ENCODE measurements at places on chromosomes 4 and X.
A peak's percentile ranks its signal among the peaks of the same experiment; 100 is the strongest.

- no peak for DNase-seq
Measured at GRCh38 chr4:55807556-55807955, 12.0 kb upstream of the EXOC1L start.

DNA sequence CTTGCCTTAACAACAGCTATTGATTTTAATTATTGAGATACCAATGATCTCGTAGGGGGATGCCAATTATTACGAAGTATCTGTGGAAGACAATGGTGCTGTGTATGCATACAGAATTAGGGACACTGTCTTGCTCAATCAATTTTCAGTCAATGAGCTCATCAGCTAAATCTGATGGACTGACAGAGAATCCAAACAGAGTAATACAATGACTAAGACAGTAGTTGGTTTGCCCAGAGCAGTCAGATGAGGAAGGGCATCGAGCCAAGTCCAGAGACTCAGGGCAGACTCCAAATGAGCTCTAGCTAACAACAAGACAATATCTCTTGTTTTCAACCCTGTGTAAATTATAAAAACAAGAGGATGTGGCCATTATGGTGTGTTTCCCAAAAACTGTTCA, 14.7 kb upstream of the GSX2 start:
- DNase-seq, result no peak

DNA sequence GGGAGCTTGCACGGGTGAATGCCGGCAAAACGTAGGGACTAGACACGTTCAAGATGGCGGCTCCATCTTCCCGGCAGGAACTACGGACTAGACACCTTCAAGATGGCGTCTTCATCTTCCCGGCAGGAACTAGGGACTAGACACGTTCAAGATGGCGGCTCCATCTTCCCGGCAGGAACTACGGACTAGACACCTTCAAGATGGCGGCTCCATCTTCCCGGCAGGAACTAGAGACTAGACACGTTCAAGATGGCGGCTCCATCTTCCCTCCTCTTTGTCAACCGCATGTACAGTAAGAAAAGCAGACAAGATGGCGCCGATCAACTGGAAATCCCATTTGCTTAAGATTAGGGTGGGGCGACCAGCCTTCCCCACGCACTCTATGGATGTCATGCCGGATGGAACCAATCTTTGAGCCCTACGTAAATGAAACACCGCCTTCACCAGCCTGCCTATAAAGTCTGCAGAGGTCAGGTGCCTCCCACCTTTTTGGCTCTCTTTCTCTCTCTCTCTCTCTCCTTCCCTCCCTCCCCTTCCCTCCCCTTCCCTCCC, 222.4 kb downstream of the CRLF2 start:
- DNase-seq, result peak; percentile 22

GRCh38 chrX:46912603-46913491, 626 bp downstream of the JADE3 start:
- no peak for DNase-seq

DNA sequence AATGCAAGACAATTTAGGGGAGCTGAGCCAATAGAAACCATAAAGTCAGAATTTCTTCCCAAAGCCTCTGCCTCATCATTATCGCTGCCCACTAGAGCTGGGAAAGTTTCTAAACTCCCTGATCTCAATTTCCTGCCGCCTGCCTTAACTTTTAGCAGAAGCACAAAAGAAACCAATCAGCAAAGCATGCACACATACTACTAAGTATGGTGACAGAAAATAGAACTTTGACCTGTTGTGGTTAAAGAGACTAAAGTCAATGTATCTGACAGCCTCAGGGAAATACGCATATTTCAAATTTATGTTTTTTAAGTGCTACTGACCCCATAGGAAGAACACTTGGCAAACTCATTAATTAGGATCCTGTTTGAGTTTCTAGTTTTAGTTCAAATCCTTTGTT, 10.1 kb downstream of the STK26 start:
- DNase-seq, result no peak

DNA sequence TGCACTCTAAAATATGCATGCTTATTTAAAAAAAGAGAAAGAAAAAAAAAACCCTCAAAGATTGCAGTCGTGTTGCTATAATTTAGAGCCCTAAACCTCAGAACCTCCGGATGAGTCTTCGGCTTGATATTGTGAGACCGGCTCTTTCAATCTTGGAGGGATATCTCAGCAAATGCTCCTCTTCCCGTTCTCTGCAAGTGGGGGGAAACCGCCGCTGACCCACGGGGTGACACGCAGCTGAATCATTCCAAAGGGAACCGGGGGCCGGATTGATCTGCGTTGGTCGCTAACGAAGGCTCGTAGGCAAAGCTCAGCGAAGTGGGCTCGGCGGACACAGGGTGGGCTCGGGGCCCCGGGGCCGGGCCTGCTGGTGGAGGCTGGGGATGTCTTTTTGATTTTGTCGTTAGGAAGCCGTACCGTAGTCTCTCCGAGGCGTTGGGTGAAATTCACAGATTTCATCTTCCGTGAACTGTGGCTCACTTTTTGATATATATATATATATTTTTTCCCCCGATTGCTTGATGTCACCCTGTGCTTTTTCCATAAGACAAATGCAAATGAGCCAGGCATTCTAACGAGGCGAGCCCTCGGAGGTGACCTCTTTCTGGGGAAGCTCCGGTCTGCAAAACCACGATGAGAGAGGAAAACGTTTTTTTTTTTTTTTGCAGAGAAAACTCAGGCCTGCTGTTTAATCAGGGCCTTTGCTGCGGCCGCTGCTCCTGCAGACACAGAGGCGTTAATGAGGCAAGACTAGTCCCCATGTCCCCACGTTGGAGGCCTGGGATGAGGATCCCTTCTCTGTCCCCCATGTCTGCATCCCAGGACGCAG, 110.7 kb upstream of the PPP2R3B start:
- no peak for DNase-seq

DNA sequence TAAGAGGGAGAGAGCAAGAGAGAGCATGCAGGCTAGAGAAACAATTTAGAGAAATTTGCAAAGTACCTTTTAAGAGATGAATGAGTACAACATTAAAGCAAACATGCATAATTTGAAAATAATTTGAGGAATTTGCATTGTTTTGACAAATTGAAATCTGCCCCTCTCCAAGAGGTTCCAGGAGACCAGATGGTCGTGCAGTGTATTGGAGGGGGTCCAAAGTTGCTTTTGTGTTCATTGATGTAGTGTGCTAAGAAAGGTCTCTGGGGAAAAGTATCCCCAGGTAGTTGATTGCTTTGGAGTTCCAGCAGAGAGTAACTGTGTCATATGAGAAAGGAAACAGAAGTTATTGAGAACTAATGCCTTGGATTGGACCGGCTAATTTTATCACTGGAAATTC, 635.0 kb upstream of the TENM3 start:
- no peak for DNase-seq

- DNase-seq, result no peak
Measured at GRCh38 chr4:149709640-149710039, 106.0 kb downstream of the IQCM start.

- no peak for DNase-seq
Measured at GRCh38 chr4:3124070-3124767, 49.7 kb downstream of the HTT start.

- no peak for DNase-seq
Measured at GRCh38 chr4:1584498-1584897, 99.6 kb downstream of the FAM53A start.

GRCh38 chrX:6131287-6131686, 97.4 kb downstream of the NLGN4X start:
- DNase-seq, result no peak

DNA sequence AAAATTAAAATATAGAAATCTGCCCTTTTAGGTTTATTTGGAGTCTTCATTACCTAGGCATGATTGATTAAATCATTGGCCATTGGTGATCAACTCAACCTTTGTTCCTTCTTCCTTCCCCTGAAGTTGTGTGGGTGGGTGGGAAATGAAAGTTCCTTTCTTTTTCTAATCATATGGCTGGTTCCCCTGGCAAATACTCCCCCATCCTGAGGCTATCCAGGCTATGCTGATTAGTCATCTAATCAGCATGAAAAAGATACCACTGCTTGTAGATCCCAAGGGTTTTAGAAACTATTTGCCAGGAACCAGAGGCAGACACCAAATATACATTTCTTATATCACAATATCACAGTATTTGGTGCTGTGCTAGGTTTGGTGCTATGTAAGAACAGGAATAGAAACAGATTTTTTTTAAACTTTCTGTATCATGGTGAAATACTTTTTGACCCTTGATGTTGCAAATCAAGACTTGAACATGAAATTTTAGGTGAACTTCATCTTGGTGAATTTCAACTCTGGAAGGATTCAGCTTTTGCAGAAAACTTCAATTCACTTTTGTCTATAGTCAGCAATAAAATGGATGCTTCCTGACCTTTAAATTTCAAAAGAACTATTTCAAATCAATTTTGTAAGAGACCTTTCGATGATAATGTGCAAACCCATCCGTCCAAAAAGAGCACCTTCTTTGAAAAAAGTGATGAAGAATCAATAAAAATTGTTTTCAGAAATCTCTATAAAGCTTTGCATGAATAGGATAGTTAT, 71.1 kb downstream of the CCSER1 start:
- no peak for DNase-seq

DNA sequence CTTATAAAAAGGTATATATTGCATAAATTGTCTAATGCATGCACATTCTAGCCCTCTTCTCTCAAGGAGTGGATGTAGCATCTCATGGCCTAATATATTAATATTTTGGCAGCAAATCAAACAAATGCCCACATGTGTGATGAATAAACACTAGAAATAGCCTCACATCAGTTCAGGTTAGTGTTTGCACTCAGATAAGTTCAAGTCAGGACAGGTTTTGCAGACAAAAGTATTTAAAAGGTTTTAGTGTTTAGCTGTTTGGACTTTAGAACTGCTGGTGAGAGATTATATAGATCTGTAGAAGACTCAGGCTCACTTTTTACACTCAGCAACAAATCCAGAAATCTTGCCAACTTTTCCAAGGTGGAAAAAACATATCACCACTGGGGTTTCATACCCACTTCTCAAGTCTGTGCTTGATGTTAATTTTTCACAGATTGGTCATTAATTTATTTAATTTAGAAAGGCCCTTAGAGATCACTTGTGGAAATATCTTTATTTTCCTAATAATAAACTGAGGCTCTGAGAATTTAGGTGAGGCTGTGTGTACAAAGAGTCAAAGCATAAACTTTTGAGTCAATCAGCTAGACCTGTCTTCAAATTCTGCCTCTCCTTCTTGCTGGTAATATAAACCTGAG, 362.6 kb downstream of the GASK1B start:
- DNase-seq, result no peak

- no peak for DNase-seq
Measured at GRCh38 chr4:2831611-2832308, 11.9 kb upstream of the ADD1 start.

DNA sequence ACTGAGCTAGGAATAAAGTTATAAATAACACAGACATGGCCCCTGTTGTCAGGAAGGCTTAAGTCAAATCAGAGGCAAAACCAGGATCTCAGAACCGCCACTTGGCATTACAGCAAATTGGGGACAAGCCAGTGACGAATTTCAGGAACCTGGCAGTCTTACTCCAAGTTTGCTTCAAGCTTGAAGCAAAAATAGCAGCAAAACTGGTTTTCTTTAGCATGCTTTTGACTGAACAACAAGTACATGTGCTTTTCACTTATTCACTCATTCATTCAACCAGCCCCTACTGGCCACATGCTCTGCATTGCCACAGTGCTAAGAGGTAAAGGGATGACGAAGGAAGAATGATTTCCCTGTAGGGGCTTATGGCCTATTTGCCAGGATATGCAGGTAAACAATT, 253.9 kb upstream of the PPARGC1A start:
- no peak for DNase-seq

GRCh38 chr4:11698033-11698432, 269.3 kb upstream of the HS3ST1 start:
- no peak for DNase-seq

- DNase-seq, result no peak
Measured at GRCh38 chr4:2172161-2172560, 69.8 kb downstream of the HAUS3 start.

DNA sequence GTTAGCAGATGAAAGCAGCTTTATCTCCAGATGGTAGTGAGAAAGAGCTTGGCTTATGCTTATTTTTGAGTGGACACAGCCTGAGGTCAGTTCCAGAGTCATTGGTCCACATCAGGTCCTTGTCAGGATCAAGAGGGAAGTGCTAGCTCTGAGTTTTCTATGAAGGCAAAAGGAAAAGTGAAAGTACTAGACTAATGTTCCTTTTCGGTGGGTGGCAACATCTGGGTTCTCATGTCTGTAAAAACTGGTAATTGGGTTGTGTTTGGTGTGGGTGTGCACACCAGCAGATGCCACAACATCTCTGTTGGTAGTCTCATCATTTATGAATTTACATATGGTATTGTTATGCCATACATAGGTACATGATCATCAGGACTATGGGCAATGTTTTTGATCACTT, 210.5 kb downstream of the PWWP3B start:
- DNase-seq, result no peak

- DNase-seq, result no peak
Measured at GRCh38 chr4:6280365-6280996, 10.8 kb downstream of the WFS1 start.

GRCh38 chrX:48890934-48891401, 6.6 kb downstream of the TIMM17B start:
- no peak for DNase-seq

DNA sequence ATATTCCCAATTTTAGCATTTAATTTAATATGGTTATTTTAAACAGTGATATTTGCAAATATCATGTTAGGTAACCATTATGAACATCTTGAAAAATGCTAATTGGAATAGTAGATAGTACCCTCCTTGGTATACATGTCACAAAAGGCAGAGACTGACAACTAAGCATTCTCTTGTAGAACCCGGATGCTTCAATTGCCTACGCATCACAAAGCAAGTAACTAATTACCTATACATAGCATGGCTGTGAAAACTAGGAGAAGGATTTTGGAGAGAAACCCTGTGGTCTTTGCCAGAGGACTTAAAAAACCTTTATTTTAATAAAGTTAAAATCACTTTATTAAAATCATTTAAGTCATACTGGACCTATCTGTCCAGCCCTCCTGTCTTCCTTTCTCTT, 764.1 kb upstream of the TENM3 start:
- no peak for DNase-seq

- no peak for DNase-seq
Measured at GRCh38 chr4:54371173-54371572, 142.1 kb downstream of the PDGFRA start.
